Tongue (tissue), 3 donors: ENCODE measurements at places on chromosomes 6 and 20. TPM values are rescaled to one million over a fixed set of nuclear protein-coding genes. Genes with fewer than 3 reads are reported as not detected.

ADAM33 gene
- total RNA-seq = 52.6 TPM

RAMACL gene
- 3.4 TPM for total RNA-seq

CABLES2 gene
- total RNA-seq = 2.1 TPM

CRNKL1 gene
- 41.9 TPM for total RNA-seq

DAAM2 gene
- 37.2 TPM for total RNA-seq
